ENCODE measurements at places on chromosomes 16 and 17.

- DNase-seq: no peak
Measured at GRCh38 chr17:35542990-35543389, 5.5 kb upstream of the SLFN12L start.

GRCh38 chr17:28527859-28528258 is 21.7 kb downstream of the FOXN1 start:
- no peak for DNase-seq

DNA sequence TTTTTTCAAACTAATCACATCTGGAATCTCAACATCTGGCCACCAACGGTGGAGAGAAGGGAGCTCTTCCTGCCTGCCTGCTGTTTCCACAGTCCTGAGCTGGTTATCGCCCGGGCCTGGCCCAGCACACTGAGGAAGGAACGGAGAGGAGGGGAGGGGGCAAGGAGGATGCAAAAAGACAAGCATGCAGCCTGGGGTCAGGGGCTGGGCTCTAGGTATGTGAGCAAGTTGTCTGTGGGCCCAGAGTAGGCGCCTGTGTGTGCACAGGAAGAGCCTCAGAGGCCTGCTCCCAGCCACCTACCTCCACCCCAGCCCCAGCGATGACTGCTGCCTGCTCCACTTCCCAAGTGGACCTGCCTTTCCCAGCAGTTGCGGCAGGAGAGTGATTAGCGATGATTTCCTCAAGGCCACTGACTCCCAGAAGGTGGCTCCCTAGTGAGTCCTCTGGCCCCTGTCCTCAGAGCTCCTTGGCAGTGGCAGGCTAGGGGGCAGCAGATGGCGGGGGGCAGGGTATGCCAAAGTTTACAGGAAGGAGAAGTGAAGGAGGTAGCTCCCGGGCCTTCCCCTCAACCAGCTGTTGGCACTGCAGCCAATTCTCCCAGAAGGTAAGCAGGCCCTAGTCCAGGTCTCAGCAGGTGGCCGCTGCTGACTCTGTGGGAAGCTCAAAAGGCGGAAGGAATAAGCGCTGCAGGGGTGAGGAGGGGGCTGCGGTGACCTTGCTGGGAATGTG is 27.0 kb upstream of the RASD1 start:
- DNase-seq: no peak

DNA sequence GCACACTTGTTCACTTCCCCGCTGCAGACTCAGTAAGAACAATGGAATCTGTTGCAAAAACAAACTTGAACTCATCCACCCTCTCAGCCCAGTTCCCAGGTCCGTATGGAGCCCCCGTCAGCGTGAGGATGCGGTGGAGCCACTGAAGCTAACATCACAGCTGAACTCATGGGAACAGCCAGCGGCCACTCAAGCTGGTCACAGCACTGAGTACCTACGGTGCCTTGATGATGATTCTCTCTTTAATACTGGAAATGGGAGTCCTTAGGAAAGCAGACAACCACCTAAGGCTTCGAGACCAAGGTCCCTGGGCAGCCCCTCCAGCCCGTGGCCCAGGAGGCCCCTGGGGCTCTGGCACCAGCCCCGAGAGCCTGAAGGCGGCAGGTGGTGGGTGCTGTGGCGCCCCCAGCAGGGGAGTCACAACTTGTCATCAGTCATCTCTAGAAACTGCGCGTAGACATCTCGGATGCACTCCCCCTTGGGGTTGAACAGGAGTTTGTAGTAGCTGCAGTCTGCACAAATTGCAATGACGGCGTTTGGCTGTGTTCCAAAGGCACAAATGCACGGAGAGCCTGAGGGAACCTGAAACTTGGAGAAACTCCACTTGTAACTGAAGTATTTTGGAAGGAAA is 31.0 kb upstream of the RHOT1 start:
- DNase-seq: no peak

DNA sequence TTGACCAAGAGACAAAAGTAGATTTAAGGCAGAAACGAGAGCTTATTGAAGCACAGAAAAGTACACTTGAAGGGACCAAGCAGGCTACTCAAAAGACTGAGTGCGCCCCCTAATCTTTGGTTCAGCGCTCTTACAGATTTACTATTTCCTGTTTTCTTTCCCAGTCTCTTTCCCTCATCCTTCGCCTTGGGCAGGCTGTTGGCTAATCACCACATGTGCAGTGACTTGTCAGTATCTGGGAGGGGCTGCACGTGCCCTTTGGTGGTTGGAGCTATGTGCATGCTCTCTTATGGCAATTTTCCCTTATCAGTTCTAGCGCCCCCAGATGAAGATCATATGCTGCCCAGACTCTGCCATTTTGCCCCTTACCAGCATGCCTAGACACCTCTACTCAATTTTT is 35.4 kb upstream of the SHISA6 start:
- DNase-seq: no peak

GRCh38 chr17:42798383-42799380 is at the start of the genes CNTD1 and COA3:
Gene CNTD1 (plus strand): TSS chr17:42798861. CDS start chr17:42799068, 207 bp downstream.
Gene COA3 (minus strand): TSS chr17:42798704. CDS start chr17:42798681, 23 bp downstream.
- peak; percentile 64 for DNase-seq

GRCh38 chr17:77409282-77410161 is 268.8 kb downstream of the SEC14L1 start:
- no peak for DNase-seq

DNA sequence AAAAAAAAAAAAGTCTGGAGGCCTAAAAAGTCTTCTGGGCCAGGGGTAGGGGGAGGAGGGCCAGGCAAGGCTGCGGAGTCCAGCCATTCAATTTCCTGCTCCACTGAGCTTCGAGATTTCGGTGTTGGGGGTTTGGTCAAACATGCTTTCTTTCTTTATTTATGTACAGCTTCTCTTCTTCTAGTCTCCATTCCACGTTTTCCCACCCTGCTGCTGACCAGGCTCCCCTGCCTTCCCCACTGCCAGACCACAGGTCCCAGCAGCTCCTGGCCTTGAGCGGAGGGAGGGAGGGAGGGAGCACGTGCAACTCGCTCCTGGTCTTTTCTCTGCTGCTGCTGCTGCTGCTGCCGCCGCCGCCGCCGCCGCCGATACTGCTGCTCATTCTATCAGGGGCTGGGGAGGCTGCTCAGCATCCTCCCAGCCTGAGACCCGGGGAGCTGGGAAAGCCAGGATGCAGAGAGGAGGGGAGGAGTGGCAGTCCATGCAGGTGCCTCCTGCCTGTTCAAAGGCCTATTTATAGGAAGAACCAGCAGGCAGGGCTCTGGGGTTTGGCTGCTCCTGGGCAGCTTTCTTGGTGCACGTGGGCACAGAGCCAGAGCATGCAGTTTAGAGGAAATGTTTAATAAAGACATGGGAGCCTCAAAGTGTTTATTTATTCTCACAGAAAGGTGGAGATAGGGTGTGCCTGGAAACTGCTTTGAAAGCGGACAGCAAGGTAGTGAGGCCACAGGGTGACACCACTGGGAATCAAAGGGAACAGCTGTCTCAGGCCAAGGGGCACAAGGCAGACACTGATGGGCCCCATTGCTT is 23.4 kb upstream of the ZFHX3 start:
- DNase-seq: no peak

GRCh38 chr16:10332241-10332640 is 53.6 kb upstream of the ATF7IP2 start:
- DNase-seq: no peak

DNA sequence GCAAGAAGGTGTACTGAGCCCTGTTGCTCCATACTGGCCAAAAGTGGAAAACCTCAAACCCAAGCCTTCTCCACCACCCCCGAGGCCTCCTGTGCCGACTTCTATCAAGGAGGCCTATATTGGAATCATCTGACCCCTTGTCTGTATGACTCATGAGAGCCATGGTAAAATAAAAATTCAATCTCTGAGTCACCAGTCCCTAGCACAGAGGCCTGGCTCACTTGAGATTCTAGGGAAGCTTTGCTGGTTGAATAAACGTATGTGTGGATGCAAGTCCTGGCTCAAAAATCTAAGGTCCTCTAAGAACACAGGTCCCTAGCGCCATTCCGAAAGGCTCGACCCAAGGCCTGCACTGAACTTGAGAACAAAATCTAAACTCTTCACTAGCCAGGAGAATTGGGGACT is 15.0 kb downstream of the NSMCE1 start:
- DNase-seq: no peak
